Keratinocyte (primary cell): ENCODE measurements at places on chromosomes 7 and 10.
A peak's percentile ranks its signal among the peaks of the same experiment; 100 is the strongest.

DNA sequence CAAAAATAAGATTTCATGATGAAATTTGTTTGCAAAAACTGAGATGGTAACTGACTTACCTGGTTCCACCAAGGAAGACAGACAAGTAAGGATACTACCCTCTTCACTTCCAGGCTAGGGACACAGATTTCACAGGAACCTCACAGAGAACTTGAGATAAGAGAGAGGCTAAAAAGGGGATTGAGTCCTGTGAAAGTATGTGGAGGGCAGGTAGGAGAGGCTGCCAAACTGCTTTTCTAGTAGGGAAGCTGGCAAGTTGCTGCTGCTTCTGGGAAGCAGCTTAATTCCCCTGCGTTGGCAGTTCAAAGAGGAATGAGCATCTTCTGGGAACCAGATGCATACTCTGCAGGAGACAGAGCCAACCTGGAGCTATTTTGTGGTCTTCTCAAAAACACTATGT lies 841.6 kb downstream of the CCSER2 start:
- no peak for DNase-seq

GRCh38 chr10:18149196-18149800 lies 9.1 kb downstream of the CACNB2 start:
- no peak for DNase-seq

GRCh38 chr7:14691597-14692203 lies 210.9 kb downstream of the DGKB start:
- no peak for DNase-seq

GRCh38 chr7:101678658-101679057 lies 49.6 kb upstream of the MYL10 start:
- no peak for DNase-seq

DNA sequence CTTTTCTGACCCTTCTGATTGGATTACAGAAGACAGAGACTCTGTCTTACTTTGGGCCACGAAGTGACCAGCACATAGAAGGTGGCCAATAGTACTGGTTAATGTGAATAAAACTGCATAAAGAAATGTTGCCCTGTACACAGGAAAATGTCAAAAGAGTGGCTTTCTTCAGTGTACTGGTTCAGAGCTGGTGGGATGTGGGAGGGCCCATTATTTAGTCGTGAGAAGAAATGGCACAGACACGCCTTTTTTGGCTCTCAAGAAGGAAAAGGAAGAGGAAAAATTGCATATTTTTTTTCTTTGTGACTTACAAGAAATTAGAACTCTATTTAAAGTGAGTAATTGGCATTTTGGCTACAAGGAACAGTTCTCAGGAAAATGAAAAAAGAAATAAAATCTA lies 129.7 kb downstream of the DGKI start:
- DNase-seq, result no peak

GRCh38 chr7:144873316-144873845 lies 37.5 kb upstream of the TPK1 start:
- no peak for DNase-seq

GRCh38 chr10:28879246-28879645 lies 201.9 kb downstream of the BAMBI start:
- DNase-seq, result no peak

GRCh38 chr10:89369156-89370105 lies 8.4 kb upstream of the IFIT1B start:
- DNase-seq, result no peak

DNA sequence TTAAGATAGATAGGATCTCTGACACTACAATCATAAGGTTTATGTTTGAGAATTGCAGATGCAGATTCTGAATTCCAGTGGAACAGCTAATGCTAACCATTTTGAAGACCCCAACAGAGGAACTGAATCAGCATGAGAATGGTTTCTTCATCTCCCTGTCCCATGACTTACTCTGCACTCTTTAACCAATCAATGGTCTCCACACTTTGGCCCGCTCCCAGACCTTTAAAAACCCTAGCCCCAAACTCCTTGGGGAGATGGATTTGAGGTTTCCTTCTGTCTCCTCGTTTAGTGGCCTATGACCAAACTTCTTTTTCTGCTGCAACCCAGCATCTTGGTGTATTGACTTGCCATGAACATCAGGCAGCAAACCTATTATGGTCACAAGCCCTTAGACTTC lies 804.9 kb downstream of the LRMDA start:
- no peak for DNase-seq

DNA sequence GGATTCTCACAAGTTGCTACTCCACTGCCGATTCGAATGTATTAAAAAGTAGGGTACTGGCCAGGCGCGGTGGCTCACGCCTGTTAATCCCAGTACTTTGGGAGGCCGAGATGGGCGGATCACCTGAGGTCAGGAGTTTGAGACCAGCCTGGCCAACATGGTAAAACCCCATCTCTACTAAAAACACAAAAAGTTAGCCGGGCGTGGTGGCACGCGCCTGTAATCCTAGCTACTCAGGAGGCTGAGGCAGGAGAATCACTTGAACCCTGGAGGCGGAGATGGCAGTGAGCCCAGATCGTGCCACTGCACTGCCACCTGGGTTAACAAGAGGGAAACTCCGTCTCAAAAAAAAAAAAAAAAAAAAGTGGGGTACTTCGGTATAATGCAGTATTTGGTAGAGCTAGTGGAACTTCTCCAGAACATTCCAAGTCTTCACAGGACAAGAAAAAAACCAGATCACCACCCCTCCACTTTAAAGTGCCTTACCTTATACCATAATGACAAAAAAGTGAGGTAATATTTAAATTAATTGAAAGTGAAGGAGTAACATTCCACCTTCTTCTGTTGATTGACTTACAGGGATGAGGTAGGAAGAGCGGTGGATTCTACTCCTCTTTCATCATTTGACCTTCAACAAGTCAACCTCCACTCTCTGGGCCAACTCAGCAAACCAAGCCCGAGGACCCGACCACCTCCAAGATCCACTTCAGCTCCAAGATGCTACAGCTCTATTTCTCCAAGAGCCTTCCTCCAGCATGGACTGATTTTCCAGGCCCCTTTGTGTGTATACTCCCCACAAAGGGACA lies 2.0 kb downstream of the BAZ1B start:
- DNase-seq, result no peak

GRCh38 chr7:45384499-45384898 lies 189.7 kb upstream of the ADCY1 start:
- no peak for DNase-seq

DNA sequence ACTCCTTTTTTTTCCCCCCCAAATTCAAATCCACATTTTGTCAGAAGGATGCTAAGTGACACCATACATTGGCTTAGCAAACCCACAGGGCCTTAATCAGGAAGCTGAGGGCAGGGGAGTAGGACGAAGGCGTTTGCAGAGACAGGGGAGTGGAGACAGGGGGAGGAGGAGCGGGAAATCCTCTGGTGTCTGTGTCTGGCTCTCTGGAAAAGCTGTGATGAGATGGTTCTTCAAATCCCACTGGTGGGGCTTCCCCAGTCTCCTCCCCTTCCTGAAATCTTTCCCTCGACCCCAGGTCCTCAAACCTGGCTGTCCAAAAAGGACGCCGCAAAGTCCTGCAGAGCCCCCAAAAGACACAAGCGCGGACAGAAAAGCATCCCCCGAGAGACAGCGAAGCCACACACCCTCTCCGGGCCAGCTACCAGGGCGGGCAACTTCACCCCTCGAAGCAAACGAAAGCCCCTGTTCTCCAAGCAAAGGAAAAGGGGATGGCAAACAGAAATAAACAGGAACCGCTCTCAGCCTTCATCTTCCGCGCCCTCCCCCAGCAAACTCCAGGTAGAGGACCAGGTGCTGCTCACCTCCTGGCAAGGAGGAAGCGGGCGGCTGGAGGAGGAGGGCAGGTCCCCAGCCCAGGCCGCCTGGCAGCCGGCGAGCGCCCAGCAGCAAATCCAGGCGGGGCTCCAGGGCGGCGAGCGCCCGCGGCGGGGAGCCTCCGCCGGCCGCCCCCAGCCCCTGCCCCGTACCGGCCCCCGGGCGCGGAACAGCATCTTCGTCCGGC lies 520 bp downstream of the ELAPOR2 start:
- DNase-seq, result no peak

- no peak for DNase-seq
Measured at GRCh38 chr7:101265622-101266516, 21.0 kb upstream of the FIS1 start.

GRCh38 chr10:29279779-29280487 lies 8.9 kb upstream of the LYZL1 start:
- DNase-seq, result no peak

- DNase-seq, result no peak
Measured at GRCh38 chr10:5563321-5563961, 38.7 kb downstream of the CALML3 start.

- no peak for DNase-seq
Measured at GRCh38 chr7:91814189-91814588, 66.3 kb downstream of the MTERF1 start.

- peak; percentile 38 for DNase-seq
Measured at GRCh38 chr10:97682042-97682441, 5.0 kb downstream of the AVPI1 start.

DNA sequence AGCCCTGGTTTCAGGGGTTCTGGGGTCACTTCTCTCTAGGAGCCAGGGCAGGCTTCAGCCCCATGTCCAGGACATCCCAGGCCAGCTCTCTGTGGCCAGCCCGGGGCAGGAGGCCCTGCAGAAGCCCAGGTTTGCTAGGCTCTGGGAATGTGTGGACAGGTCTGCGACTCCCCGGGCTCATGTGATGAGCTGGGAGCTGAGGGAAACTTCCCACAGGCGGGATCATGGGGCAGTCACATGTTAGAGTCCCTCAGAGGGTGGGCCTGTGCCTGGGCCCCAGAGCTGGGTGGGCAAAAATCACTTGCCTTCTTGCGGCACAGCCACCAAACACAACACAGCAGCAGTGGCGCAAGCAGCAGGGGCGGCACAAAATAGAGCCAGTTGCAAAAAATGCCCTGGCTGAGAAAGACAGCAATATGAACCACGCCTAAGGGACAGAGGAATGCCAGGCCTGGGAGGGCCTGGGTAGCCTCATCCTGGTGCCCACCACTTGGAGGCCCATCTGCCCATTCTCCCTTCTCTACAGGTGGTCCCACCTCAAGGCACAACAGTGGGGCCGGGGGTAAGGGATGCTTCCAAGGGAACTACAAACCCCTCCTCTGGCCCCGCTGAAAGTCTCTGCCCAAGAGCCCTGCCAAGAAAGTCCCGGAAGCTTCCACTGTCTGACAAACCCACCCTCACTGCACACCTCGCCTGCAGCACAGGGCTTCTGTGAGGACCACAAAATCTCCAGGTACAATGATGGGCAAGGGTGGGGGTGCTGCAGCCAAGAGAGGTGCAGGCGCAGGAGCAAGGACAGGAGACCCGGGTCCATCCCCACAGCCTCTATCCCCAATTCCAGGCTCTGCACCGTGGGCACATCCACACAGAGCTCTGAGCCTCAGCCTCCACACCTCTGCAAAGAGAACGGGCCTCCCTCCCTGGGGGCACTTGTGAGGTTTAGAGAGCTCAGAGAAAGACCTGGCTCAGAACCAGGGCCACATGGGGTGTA lies 34.6 kb upstream of the ANTXRL start:
- no peak for DNase-seq

- DNase-seq, result no peak
Measured at GRCh38 chr10:98212196-98212595, 55.8 kb downstream of the LOXL4 start.

- DNase-seq, result no peak
Measured at GRCh38 chr7:157022681-157023588, 12.5 kb upstream of the MNX1 start.

GRCh38 chr10:36002445-36002844 lies 360.3 kb upstream of the FZD8 start:
- DNase-seq, result no peak

GRCh38 chr10:101227429-101228152 lies 1.7 kb downstream of the LBX1 start:
- DNase-seq, result no peak

DNA sequence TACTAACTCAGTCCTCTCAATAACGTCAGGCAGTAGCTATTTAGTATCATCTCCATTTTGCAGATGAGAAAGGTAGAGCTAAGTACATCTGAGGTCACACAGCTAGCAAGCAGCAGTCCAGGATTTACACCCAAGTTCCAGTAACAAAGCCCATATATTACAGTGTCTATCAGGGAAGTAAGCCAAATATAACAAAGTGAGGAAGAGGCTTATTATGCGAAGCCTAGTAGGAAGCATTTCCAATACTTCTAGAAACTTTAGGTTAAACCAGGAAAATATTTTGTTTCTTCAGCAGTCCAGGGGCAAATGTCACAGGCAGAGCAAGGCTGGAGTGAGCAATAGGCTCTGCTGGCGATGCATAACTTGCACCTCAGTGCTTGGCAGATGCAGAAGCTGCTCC lies 53.9 kb downstream of the NOC3L start:
- no peak for DNase-seq

GRCh38 chr7:139271718-139272628 lies 40.9 kb downstream of the UBN2 start:
- DNase-seq, result no peak

- DNase-seq, result no peak
Measured at GRCh38 chr10:77219046-77219445, 418.6 kb downstream of the KCNMA1 start.

DNA sequence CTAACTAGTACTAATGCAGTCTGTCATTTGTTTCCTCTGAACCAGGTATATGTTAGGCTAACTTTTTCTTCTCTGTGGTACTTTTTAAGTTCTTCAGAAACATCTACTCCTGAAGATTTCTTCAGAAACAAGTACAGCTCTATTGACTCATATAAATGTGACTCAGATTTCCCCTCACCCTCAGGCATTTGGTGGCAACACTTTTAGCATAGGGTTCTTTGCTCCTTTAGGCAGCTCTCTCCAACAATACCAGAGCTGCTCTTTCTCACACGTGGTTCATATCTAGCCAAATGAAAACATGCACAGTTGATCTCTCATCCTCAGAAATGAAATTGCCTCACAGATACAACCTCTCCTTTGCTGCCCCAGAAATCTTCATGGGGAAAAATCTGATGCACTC lies 939.8 kb downstream of the SORCS1 start:
- no peak for DNase-seq

DNA sequence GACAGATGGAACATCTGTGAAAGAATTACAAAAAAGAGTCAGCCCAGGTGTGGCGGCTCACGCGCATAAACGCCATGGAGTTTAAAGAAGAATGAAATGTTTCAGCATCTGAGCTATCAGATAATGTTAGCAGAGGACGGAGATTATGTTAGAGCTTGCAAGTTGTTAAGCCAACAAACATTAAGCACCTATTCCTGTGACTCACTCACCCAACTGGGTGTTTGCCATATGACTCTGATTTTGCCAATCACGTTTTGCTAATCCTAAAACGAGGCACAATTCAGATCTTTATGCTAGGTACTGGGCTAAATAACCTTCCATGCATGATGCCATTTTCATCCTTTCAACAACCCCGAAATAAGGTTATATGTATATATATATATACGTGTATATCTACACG lies 29.0 kb upstream of the CCNY start:
- peak; percentile 48 for DNase-seq

- DNase-seq, result no peak
Measured at GRCh38 chr7:7408001-7408770, 127.5 kb downstream of the COL28A1 start.

- no peak for DNase-seq
Measured at GRCh38 chr7:106944035-106944665, 79.1 kb downstream of the PIK3CG start.

- no peak for DNase-seq
Measured at GRCh38 chr7:31067491-31067890, 15.4 kb downstream of the ADCYAP1R1 start.

GRCh38 chr10:123097039-123097438 lies 38.7 kb upstream of the HMX3 start:
- DNase-seq, result no peak

GRCh38 chr7:27412164-27412563 lies 169.6 kb downstream of the EVX1 start:
- no peak for DNase-seq
